ENCODE measurements at places on chromosomes 11 and 22.

GRCh38 chr11:84886344-84886743 is 740.8 kb downstream of the DLG2 start:
- DNase-seq, result no peak

DNA sequence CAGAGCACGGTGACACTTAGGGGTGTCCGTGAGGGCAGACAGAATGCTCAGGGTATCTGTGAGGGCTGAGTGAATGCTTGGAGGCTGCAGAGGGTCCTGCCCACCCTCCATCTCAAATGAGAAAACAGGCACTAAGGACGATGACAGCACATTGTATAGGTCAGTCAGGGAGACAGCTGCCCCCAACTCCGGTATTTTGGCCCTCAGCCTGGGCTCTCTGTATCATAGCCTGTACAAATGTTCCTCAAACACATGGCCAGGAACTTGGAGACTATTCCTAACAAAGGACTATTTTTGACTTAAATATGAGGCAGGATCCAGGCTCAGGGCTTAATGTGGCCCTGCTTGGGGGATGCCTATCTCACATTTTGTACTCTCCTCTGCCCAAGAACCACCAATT is 145.4 kb downstream of the OPCML start:
- no peak for DNase-seq

GRCh38 chr11:66361502-66361941 is 10.0 kb downstream of the SLC29A2 start:
- DNase-seq, result no peak

DNA sequence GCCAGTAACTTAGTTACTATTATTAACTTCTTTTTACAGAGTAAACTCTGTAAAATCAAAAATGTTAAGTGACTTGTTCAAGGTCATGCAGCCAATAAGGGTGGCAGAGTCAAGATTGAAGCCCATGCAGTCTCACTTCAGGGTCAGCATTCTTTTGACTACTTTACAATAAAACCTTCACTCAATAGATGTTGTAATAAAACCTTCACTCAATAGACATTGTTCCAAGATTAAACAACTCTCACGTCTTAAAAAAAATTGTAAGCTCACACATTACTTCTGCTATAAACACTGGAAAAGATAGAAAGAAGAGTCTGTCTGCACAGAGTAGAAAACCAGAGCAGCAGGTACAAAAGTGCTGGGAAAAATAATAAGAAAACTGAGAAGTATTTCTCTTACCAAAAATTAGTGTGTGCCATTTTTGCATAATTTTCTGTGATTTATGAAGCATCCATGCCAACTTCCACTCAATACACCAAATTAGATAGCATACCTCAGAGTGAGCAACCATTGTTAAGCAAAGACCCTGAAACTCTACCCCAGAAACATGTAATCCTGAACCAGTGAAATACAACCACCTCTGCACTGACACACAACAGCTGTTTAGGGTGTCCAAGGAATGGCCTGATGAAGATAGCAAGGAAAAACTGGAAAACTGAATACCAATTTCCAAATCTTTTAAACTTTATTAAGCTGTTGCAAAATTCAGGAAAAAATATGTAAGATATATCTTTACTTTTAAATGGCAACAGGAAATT is 4.9 kb upstream of the SOX6 start:
- DNase-seq, result no peak

- no peak for DNase-seq
Measured at GRCh38 chr11:13551834-13552233, 56.0 kb upstream of the PTH start.

- no peak for DNase-seq
Measured at GRCh38 chr22:27490080-27490479, 311.5 kb downstream of the MN1 start.

GRCh38 chr11:27295928-27296327 is 67.1 kb downstream of the CCDC34 start:
- DNase-seq, result no peak

DNA sequence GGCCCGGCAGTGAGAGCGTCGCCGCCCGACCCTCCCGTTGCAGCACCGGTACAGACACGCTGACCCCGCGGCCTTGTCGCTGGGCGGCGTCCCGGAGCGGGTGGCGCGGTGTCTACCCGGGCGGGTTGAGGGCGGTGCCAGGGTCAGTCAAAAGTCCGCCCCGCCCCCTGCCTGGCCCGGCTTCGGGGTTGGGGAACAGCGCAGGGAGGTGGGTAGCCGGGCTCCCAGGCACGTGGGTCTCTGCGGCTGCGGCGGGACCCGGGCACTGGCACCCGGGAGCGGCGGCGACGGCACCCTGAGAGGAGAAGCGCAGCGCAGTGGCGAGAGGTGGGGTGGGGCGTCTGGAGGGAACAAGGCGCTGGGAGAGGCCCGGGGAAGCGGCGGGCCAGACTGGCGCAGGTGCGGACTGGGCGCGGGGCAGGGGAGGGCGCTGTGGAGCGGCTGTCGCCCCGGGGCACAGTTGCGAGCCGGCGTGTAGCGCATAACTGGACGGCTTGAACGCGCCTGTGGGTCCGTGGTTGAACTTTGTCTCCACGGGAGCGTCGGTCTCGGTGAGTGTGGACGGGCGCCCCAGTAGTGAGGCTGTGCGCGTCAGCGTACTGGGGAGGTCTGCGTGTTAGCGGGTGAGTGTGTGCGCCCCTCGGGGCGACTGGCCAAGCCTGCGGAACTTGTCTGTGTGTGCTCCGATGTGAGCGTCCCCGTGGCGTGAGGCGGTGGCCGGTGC is at the start of gene P2RY2:
TSS of gene P2RY2 (plus strand) at position 176 of the 724 bp plus-strand sequence. CDS start 15,879 bp downstream, outside the sequence.
- DNase-seq, result no peak

GRCh38 chr11:84407091-84407490 is 1120.9 kb upstream of the CCDC90B start:
- no peak for DNase-seq

DNA sequence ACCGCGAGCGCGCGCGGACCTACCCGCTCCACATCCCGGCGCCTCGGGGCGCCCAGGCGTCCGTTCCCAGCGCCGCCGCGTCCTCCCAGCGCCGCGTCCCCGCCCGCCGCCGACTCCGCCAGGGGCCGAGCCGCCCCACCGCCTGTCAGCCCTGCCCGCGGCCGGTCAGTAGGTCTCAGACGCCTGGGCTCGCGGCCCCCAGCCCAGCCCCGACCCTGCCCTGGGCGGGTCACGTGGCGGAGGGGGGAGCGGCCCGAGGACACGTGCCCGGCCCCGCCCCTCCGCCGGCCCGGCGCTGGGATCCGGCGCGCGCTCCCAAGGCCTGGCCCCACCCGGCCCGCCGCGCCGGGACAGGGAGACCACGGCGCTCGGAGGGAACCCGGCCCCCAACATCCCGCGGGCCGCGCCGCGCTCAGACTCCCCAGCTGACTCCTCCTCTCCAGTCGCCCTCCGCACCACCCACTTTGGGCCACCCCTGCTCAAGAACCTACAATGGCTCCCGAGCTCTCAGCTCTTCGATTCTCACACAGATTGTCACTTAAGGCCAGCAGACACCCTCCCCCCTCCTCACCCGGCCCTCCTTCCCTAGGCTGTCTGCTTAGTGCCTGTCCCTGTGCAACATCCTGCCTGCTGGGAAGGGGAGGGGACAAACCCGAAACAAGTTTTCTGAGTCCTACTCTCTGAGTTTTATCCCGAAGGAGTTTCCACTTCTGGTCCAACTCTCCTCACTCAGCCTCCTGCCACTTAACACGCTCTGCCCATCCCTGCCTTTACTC is at the start of gene RAB3IL1:
TSS of gene RAB3IL1 (minus strand) at position 233 of the 776 bp plus-strand sequence. CDS start at position 34, 199 bp downstream.
- DNase-seq, result no peak

DNA sequence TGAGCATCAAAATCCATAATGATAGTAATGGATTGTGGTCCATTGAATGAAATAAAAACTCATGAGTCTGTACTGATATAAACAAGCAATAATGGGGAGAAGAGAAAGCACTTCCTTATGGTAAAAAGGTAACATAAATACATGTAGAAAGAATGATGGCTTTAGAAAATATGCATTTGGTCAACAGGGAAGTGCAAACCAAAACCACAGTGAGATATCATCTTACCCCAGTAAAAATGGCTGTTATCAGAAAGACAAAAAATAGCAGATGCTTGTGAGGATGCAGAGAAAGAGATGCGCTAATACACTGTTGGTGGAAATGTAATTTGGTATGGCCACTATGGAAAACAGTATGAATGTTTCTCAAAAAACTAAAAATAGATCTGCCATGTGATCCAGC is 6.9 kb upstream of the MMP20 start:
- no peak for DNase-seq

DNA sequence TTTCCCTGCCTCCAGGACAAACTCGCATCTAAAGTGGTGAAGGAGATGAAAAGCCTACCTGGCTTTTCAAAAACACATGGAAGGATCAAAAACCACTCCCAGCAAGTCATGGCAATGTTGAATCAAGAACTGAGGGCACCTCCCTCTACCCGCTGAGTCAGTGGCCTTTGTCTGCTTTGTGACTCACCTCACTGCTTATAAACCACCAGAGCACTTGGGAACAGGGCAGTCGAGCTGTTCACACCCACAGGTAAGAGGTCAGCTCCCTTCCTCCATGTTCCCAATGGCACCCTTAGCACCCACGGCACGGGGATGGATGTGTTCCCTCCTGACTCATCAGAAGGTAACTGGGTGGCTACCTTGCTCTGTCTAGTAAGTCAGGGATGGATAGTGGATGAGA is 21.7 kb downstream of the TENM4 start:
- no peak for DNase-seq

GRCh38 chr11:10314199-10315072 is 9.6 kb downstream of the ADM start:
- DNase-seq, result peak; percentile 41

- no peak for DNase-seq
Measured at GRCh38 chr11:27507557-27508322, 1.2 kb upstream of the LIN7C start.

DNA sequence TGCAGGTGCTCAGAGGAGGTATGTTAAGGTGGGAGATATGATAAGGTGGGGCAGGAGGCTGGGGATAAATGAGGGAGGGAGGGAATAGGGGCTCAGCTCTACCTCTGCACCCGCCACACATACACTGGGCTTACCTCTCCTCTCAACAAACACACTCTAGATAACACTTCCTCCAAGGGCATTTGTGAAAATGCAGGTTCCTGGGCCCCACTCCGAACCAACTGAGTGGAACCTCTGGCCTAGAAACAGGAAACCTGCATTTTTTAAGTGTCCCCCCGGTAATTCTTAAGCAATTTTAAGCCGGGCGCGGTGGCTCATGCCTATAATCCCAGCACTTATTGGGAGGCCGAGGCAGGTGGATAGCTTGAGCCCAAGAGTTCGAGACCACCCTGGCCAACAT is 46.5 kb upstream of the CD5 start:
- no peak for DNase-seq

GRCh38 chr11:65506772-65507505 is 8.1 kb downstream of the MALAT1 start:
- no peak for DNase-seq

DNA sequence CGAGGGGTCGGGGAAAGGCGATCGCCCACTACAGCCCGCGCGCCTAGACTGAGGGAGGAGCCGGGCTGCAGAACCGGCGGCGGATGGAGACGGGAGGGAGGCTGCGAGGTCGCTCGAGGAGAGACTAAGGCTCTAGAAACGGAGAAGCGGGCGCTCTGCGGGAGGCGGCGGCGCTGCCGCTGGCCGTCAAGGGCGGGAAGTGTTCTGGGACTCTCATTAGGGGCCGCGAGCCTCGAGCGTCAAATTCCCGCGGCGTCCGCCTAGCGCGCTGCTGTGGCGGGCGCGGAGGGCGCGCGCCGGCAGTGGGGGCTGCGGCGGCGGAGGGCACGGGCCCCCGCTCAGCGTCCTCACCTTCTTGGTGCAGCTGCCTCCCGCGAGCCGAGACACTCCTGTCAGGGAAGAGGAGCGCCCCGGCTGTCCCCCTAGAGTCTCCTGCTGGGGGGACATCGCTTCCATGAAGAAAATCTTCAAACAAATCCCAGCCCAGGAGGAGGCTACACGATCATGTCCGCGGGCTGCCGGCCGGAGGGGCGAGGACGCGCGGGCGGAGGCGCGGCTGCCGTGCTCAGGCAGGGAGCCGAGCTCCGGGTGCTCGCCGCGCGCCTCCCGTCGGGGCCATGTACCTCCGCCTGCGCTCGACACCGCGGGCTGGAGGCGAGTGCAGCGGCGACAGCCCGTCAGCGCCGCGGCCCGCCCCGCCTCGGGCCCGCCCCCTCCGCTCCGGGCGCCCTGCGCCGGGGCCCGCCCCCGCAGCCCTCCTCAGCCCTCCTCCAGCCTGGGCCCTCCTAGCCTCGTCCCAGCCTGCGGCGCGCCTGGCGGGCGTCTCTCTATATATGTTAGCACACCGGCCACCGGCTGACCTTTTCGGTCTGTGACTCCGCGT is at the start of gene ARHGAP20:
TSS of gene ARHGAP20 (minus strand) at position 662 of the 883 bp plus-strand sequence. CDS start at position 456, 206 bp downstream.
- DNase-seq, result peak; percentile 72

- no peak for DNase-seq
Measured at GRCh38 chr11:122668562-122669090, 13.1 kb downstream of the UBASH3B start.

- DNase-seq, result no peak
Measured at GRCh38 chr22:17307566-17307965, 61.7 kb upstream of the CECR2 start.

DNA sequence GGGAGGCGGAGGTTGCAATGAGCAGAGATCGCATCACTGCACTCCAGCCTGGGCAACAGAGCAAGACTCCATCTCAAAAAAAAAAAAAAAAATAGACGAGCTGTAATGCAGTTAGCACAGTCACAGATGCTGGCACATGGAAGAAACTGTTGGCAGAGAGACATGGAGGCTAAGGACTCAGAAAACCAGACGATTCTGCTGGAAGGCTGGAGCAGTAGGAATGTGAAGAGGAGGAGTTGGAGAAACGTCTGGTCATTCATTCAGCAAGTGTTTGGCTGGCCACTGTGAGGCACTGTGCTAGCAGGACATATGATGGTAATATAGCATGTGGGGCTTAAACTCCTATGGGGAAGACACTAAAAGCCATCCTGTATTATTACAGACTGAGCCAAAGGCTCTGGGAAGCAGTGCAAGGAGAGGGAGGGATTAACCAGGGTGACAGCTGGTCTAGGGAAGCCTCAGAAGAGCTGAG is 5.0 kb downstream of the UQCR10 start:
- DNase-seq, result no peak

- no peak for DNase-seq
Measured at GRCh38 chr22:35904336-35904692, 124.3 kb downstream of the RBFOX2 start.

GRCh38 chr11:115645631-115646317 is 141.6 kb upstream of the CADM1 start:
- no peak for DNase-seq

GRCh38 chr11:111386611-111387150 is 7.6 kb upstream of the POU2AF1 start:
- DNase-seq, result no peak

DNA sequence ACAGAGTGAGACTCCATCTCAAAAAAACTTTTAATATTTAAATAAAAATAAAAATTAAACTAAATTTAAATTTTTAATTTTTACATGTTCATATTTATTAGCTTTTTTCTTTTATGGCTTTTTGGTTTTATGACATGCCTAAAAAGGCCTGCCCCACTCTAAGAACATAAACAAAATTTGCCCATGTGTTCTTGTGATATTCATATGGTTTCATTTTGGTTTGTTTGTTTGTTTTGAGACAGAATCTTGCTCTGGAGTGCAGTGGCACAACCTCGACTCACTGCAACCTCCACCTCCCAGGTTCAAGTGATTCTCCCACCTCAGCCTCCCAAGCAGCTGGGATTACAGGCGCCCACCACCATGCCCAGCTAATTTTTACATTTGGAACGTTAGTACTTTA is 27.7 kb downstream of the SUSD2 start:
- no peak for DNase-seq

Measured in CD8-positive, alpha-beta T cell (primary cell).